ENCODE measurements at places on chromosomes 3 and 15.

GRCh38 chr3:89762405-89762804, 655.0 kb downstream of the EPHA3 start:
- no peak for DNase-seq

GRCh38 chr15:60917461-60918145, 311.5 kb downstream of the RORA start:
- no peak for DNase-seq

- DNase-seq, result no peak
Measured at GRCh38 chr15:70579766-70580165, 183.6 kb downstream of the UACA start.

- no peak for DNase-seq
Measured at GRCh38 chr3:101509811-101510210, 3.2 kb downstream of the SENP7 start.

DNA sequence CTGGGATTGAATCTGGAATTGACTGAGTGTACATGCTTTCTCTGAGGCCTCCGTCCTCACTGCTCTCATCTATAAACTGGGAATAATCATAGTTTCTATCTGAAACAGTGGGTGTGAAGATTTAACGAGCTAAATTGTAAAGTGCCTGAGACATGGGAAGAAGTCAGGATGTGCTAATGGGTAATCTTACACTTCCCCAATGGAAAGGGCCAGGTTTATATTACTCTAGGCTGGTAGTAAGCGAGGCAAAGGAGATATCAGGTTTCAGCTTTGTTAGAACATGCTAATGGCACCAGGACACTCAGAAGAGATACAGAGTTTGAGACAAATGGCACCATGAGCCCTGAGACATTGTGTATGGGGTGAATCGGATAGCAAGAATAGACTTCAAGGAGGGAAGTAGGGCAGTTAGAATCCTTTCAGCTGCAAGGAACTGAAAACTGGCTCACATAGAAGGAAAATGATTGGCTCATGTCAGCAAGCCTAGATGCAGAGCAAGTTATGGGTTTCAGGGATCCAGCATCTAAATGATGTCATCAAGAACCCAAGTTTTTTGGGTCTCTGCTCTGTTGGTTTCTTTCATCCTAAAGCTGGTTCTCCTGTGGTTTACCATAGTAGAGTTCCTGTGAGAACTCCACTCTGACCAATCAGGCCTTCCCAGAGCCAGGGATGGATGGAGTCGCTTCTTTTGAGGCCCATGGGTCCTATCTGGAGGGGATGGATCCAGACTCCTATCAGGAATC, 21.8 kb downstream of the FLNB start:
- no peak for DNase-seq

DNA sequence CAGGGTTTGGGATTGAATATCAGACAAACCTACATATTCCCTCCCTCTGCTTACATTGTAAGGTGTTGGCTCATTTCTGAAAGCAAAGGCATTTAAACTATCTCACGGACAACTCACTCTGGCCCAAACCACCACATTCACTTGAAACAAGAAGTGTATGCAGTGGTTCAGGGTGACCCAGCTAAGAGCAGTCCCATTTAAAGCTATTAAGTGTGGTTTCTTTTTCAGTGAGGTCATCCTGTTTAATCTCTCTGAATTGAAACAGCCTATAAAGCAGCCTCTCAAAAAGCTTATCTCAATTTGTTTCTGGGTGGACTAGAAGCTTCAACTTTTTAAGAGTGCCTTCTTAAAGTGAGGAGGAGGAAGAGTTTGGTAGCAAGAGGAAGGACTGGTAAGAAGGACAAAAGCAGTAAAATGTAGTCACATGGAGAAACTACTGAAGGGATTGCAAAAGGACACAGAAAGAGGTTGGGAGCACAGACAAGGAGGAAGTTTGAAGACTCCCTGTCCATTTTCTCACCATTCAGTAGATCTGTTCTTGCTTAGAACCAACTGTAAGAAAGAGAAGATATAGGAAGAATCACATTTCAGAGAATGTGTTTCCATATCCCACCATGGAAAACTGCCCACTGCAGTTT, 151.6 kb downstream of the TMCO5A start:
- DNase-seq, result peak; percentile 25
